ENCODE measurements at places on chromosomes 7 and 10.

DNA sequence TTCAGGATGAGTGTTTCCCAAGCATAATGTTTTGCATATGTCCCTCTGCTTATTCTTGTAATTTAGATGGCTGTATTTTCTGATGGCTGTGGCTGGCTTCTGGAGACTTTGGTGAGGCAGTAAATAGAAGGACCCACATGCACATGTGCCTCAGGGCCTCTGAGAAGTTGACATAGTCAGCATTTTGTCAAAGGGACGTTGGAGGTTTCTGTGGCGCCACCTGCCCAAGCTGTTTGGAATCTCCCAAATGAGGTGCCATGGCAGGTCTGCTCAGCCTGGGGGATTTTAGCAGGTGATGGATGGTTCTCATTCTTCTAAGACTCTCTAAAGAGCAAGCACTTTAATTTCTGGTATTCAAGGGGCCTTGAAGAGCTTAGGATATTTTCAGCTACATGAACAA lies 29.8 kb downstream of the C10orf120 start:
- DNase-seq = no peak

- DNase-seq = no peak
Measured at GRCh38 chr10:91689731-91690168, 56.9 kb upstream of the PPP1R3C start.

GRCh38 chr10:77776487-77776886 lies 138.9 kb upstream of the KCNMA1 start:
- no peak for DNase-seq

GRCh38 chr10:15824498-15824897 lies 35.8 kb downstream of the MINDY3 start:
- no peak for DNase-seq

GRCh38 chr7:139382439-139382838 lies 22.7 kb downstream of the LUC7L2 start:
- DNase-seq = no peak

DNA sequence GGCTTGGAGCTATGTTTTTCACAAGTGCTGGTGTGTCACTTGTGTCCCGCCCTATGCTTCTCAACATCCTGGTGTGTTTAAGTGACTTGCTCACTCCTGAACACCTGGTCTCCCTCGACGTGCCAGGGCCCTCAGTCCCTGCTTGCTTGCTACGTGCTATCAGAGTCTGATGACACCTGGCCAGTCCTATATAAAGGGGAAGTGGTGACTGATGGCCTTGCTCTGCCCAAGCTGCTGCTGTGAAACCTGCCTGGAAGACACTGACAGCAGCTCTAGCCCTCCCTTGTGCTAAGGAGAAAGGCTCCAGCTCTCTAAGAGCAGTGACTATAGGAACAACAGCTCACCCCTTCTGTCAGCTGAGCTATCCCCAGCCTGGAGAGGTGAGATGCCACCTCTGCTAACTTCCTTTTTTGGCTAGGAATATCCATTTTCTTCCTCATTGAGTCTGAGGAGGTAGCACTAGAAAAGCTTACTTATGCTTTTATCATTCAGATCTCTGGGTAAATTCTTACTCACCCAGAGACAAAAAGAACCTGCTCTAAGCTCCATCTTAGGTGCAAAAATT lies 77.2 kb upstream of the PLXNA4 start:
- no peak for DNase-seq

GRCh38 chr10:76874176-76874575 lies 763.4 kb downstream of the KCNMA1 start:
- no peak for DNase-seq

DNA sequence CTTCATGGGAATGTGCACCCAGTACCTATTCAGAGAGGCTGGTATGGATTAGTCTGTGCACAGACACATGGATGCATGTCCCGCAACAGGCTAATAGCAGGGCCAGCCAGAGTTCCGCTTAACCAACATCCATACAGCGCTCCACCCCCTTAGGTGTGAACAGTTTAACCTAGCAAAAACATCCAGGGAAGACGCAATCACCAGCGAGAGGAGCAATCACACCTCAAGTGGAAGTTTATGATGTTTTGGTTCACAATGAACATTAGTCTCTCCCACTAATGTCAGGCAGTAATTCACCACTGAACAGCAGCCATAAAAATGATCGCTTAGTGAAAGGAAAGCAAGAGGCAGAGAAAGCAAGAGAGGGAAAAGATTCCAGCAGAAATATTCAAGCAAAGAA lies 91.1 kb downstream of the PLXNA4 start:
- no peak for DNase-seq

- DNase-seq = no peak
Measured at GRCh38 chr10:86234541-86235270, 131.9 kb downstream of the GRID1 start.

GRCh38 chr7:24597014-24597413 lies 23.8 kb downstream of the PALS2 start:
- no peak for DNase-seq

DNA sequence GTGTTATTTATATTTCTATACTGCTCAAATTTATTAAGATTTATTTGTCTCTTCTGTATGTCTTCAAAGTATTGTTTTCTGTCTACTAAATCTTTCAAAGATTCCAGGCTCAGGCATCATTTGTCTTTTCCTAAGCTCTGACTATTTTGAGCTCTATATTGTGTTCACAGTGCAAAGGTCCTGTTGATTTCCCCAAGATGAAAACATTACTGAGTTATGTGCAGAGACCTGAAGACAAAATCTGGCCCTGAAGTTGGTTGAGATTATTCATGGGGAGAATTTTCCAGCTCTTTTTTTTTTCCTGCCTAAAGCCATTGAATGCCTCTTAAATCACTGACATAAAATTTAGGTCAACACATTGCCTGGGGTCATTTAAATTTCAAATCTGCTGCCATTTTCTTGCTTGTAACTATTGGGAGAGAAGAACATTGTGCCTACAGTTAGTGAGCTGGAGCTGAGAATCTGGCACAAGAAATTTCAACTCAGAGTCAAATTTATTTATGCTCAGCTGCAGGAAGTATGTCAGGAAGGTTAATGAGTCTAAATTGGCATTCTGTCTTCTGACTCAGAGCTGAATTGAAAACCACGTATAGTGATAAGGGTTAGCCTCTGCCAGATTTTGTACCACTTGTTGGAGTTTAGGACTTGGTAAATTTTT lies 31.6 kb downstream of the CSTF2T start:
- DNase-seq = no peak

GRCh38 chr7:82247814-82248433 lies 195.7 kb downstream of the CACNA2D1 start:
- no peak for DNase-seq

DNA sequence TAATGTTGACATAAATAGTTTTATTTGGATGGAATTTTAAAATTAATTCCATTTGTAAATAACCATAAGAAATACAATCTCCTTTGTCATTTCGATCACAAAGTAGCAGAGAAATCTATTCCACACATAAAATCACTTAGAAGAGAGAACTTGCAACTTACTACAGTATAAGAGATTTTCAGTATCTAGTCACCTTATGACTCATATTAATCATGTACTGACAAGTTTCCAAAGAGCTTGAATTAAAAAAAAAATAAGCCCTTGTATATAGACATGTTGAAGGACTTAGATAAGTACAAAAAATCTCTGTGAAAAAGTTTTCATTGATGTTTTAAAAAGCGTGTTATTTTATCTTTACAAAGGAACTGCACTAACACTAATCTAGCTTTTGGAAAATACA lies 207.1 kb upstream of the ETV1 start:
- no peak for DNase-seq

DNA sequence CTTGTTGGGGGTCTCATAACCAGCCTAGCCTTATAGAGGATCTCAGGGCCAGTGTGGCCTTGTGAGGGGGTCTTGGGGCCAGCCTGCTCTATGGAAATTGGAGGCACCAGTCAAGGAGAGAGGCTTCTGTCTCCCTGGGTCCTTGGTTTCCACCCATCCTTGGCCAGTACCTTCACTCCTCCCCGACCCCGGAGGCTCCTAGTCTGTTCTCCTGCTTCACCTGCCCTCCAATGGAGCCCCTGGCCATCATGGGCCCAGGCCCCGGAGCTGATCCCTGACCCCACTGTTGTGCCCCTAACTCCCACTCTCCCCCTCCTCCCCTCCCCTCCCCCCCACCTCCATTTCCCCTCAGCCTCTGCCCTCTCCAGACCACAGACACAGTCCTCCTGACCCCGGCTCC lies 29.7 kb downstream of the RASGEF1A start:
- no peak for DNase-seq

DNA sequence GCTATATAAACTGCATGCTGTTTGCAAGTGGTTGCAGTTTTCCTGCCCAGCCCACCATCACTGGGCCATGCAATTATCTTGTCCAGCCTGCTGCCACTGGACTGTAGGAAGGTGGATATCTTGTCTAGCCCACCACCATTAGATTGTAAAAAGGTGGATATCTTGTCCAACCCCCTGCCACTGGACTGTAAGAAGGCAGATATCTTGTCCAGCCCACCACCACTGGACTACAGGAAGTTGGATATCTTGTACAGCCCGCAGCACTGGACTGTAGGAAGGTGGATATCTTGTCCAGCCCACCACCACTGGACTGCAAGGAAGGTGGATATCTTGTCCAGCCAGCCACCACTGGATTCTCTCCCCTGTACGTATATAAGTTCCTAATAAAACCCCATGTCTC lies 69.8 kb downstream of the SKAP2 start:
- DNase-seq = no peak

Measured in fibroblast of skin of left biceps (primary cell).